ENCODE measurements at places on chromosomes 12 and 14. TPM values are rescaled to one million over a fixed set of nuclear protein-coding genes. Genes with fewer than 3 reads are reported as not detected.

DNA sequence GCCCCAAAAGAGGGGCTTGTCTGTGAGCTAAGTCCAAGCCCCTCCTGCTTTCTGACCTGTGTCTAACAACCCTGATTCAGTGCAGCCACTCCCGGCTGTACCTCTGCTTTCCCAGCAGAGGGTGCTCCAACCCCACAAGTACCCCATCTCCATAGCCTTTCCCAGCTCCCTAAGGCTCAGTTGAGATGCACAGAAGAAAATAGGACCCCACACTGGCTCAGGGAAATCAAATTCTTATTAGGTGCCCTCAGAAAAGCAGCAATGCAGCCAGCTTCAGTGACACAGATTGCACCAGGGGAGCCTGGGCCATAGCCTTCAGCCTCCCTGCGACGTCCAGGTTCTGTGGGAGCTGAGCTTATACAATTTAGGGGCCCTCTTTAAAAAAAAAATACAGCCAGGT lies 49.9 kb downstream of the LRRC74A start:
- no peak for DNase-seq

ST8SIA1 gene
- 6.9 TPM for total RNA-seq

GRCh38 chr12:105705765-105706164 lies 375.3 kb downstream of the C12orf75 start:
- no peak for DNase-seq

GRCh38 chr12:42468341-42468821 lies 121.2 kb downstream of the PRICKLE1 start:
- no peak for DNase-seq

DNA sequence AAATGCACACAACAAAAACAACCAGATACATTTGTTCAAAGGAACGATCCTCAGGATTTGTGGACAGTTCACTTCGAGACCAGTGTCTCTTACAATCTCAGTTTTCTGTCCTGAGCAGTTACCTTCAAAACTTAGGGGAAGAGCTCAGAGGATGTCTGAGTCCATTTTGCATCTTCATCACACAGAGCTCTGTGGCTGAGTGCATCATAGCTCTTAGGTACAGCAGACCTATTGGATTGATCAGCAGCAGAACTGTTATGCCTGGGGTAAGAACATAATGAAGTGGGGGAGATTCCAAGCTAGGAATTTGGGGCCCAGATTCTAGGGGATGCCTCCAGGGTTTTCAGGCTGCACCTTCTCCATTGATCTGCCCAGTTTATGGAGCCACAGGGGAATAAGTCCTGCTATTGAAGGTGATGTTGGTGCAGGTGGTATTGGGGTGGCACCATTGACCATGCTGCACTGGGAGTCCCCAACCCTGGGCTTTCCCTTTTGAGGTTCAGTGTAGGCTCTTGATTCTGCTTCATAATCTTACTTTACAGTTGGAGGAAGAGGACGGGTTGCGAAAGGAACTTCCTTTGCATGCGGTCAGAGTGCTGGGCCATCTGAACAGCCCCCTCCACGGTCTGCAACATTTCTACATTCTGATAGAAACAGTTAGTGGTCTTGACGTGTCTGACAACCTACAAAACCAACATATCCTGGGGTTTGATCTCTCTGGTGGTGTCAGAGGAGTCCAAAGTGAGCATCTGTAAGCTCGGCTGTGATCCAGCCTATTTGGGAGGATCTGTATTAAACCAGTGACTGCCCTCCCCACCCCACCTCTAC lies 112.8 kb downstream of the CHST11 start:
- DNase-seq: no peak

DNA sequence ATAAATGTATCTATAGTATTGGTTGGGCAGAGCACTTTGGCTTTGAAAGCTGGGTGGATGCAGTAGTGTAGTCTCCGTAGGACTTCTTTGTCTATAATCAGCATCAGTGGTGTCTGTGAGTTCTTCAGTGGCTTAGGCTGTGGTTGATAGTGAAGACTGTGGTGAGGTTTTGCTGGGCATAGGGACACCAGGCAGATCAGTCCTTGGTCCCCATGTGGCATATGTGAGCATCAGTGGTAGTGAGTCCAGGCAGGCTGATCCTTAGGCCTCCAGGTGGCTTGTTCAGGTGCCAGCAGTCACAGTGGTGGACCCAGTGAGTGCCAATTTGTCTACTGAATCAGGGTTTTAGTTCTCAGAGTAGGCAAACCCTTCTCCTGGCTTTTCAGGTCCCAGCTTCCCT lies 70.4 kb downstream of the CAND1 start:
- no peak for DNase-seq

GRCh38 chr14:80425686-80426085 lies 214.4 kb upstream of the DIO2 start:
- DNase-seq: no peak

GRCh38 chr14:70416338-70416724 lies 559 bp downstream of the SYNJ2BP start:
- no peak for DNase-seq

FMNL3 gene
- 37.4 TPM for total RNA-seq

GRCh38 chr12:46050805-46051204 lies 60.4 kb upstream of the SCAF11 start:
- no peak for DNase-seq

DNA sequence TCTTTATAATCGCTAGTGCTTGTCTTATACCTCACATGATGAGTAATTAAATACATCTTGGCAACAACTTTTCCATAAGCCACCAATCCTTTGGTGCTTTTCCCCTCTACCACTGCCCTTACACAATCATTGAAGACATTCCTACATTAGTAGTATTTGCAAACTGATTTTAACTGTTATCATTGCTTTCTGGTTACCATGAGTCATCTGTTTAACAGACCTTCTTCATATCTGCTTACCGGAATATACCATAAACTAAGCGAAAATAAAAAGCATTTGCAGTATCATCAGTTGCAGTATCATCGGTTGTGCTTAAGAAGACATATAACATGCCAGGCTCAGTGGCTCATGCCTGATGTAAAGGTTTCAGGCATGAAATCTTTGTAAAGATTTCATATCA lies 54.8 kb upstream of the PLEKHA5 start:
- DNase-seq: no peak

DNA sequence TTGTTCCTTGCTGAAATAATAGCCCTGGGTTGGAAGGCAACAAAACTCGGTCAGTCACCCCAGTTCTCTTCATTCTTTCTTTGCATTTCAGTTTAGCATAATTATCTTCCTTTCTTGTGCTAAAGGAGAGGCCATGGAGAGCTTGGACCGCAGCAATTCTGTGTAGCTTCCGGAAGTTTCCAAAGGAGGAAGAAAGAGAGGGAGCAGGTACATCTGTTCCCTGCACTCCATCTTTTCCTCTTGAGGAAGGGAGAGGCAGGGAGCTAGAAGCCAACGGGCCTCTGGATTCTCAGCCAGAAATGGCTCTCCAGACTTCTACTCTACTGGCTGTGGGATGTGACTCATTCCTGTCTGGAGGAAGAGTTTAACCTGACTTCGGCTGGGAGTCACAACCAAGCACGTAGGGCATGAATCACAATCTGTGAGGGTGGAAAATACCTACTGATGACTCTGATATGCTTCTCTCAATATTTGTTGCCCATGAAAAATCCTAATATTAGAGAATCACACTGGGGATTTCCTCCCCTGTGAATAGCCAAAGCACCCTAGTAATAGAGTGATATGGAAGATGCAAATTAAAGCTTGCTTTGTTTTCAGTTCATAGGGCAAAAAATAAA lies 17.0 kb downstream of the ANO6 start:
- DNase-seq: peak; percentile 51

HSPB8 gene
- 172 TPM for total RNA-seq

GRCh38 chr12:24719293-24719721 lies 229.6 kb downstream of the BCAT1 start:
- no peak for DNase-seq

DNA sequence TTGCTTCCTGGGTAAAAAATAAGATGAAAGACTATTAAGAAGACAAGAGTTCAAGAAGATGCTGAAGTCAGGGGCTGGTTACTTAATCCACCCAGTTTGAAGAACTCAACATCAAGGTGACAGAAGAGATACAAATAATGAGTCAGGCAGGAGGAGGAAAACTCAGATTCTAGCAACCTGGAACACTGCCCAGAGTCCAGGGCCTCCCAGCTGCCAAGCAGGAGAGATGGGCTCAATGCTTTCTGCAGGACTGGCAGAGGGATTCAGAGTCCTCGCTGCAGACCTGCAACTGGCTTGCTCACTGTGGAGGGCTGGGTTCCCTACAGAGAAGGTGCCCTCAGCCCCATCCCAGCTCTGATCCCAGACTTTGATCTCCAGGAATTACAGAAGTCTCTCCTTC lies 28.6 kb upstream of the CEBPE start:
- no peak for DNase-seq

DNA sequence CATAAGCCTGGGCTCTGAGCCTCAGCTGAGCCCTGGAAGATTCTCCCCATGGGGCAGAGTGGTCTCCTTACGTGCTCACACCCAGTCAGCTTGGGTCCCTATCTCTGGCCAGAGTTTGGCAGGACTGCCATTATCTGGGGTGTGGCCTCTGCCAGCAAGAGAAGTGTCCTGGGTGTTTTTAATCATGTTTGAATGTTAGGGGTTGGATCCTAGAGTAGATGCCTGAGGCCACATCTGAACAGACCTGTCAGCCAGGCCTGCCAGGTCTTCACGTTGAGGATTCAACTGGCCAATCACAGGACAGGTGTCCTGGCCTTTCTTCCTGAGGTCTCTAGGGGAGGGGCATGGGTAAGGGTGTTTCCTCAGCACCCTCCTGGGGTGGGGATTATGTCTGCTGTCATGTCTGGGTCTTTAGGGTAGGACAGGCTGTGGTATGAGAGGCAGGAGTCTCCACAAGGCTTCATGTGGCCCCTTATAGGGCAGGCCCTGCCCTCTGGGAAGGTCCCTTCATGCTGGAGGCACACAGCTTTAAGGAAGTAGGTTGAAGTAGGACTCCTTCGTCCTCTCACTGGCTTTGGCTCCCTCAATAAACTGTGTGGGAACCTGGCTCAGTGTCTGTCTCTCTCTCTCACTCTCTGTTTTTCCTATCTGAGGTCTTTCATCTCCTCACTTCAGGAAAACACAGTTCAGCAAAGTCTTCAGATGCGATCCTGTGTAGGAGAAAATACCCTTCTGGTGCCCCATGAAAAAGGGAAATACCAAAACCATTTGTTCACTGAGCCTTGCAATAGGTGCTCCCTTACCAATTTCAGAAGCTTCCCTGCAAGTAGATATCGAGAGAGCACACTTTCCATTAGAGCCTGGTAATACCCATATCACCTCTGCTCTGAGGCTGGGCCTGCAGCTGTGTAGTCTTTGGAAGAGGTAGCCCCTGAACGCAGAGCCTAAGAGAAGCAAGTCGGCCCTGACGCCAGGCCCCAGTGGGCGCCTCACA lies 6.7 kb upstream of the FITM1 start:
- no peak for DNase-seq

- no peak for DNase-seq
Observed at GRCh38 chr12:130164936-130165335, 2.7 kb downstream of the FZD10 start.

DNA sequence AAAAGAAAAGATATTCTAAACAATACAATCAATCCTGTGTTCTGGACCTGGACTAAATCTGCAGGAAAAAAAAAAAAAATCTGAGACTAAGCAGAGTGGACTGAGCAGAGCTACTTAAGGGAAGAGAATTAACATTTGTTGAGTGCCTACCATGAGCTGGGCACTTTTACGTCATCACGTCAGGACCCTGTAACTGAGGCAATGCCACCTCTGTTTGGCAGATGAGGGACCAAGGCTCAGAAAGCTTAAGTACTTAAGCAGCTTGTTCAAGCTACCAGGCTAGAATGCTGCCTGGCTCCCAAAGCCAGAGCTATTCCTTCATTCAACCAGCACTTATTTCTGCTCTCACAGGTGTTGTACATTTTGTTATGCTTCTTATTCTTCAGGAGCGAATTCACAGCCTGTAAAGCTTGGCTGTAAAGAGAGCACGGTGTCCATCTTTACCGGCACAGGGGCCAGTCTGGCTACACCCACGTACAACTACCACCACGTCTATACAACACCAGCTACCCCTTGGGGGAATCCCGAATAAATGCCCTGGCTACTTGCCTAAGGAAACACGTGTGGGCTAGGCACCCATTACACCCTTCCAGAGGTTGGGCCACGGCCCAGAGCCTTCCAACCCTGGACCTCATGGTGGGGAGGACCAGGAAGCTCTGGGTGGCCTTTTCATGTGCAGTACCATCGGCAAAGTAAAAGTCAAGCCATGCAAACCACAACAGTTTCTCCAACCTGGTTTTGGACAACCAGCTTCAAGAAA lies 27.0 kb downstream of the TMCC3 start:
- DNase-seq: no peak

DNA sequence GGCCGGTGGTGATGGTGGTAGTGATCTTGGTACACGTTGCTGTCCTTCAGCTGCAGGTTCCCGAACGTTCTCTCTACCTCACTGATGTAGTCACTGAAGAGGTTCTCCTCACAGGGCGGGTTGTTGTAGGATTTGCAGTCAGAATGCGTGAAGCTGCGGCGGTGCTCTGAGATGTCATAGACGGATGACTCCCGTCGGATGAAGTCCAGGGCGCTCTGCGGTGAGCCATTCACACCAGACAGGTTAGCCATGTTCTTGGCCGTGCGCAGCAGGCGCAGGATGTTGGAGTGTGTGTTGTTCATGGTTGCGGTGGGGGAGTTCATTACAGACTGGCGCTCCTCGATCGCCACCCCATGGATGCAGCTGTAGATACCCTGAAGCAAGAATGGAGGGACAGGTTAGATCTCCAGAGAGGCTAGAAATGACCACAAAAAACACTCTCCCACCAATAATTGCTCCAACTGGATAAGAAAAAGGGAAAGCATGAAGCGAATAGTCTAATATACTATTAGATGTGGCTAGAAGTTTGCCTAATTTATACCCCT lies 367.8 kb downstream of the EMP1 start:
- no peak for DNase-seq

TMPRSS12 gene
- total RNA-seq: not detected

EXOC3L4 gene
- total RNA-seq: not detected

ITGA5 gene
- 847 TPM for total RNA-seq

- DNase-seq: no peak
Observed at GRCh38 chr14:71187633-71188356, 280.5 kb downstream of the PCNX1 start.

DNA sequence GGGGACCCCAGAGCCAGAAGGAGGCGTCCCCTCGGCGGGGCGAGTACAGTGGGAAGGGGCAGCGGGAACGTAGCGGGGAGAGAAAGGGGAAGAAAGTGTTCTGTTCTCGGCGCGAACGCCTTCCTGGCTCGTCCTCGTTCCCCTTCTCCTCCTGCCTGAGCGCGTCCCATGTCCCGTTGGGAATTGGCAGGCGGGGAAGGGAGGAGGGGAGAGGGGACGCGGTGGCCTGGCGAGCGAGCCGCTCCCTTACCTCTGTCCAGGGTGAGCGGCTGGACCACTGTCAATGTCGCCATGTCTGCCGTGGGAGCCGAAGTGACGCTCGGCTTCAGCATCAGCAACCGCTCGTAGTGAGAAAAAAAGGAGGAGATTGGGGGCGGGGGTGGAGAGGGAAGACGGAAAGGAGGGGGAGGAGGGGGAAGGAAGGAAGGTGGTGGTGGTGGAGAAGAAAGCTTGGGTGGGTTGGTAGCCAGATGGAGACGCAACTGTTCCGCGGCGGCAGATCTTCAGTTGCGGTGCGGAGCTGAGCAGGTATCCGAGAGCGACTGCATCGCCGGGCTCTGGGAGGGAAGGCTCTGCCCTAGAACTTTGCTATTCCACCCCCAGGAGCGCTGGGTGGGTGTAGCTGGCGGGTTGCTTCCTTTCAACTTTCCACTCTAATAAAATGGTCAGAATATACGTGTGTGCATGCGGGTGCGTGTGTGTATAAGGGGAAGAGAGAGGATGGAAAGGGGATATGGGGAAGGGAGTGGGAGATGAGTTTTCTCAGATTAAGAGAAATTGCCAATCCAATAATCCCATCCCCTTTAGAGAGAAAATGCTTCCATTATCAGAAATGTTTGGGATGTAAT lies at the start of gene LIN7A:
Gene LIN7A, minus strand, starts transcription at position 544 of the 848 bp plus-strand sequence. Its CDS starts 212 bp downstream, at position 332.
- no peak for DNase-seq

GRCh38 chr12:125053821-125054220 lies 11.4 kb upstream of the AACS start:
- DNase-seq: no peak

SLC16A7 gene
- 175 TPM for total RNA-seq

POU6F1 gene
- 17.1 TPM for total RNA-seq
